ENCODE measurements at places on chromosomes 3 and 15. TPM values are rescaled to one million over a fixed set of nuclear protein-coding genes. Genes with fewer than 3 reads are reported as not detected.

AADACL2 gene
- not detected for total RNA-seq

SERPINI2 gene
- 221 TPM for total RNA-seq

PP2D1 gene
- not detected for total RNA-seq

- H3K36me3 ChIP-seq, result no peaks in the 10 kb centered on the region
- peaks cover 8% of the 10 kb centered on the region for H3K4me1 ChIP-seq
- H3K27ac ChIP-seq, result no peak overlapping the region
- no peak for DNase-seq
These were observed 10.3 kb upstream of the CD47 start for GRCh38 chr3:108100906-108101660.

GRCh38 chr3:133812872-133813271, 7.3 kb downstream of the SRPRB start:
- H3K4me1 ChIP-seq, result peaks cover 36% of the 10 kb centered on the region
- H3K4me3 ChIP-seq, result no peak overlapping the region
- H3K36me3 ChIP-seq, result no peaks in the 10 kb centered on the region
- no peaks in the 10 kb centered on the region for H3K27me3 ChIP-seq
- no peak overlapping the region for H3K27ac ChIP-seq

DNA sequence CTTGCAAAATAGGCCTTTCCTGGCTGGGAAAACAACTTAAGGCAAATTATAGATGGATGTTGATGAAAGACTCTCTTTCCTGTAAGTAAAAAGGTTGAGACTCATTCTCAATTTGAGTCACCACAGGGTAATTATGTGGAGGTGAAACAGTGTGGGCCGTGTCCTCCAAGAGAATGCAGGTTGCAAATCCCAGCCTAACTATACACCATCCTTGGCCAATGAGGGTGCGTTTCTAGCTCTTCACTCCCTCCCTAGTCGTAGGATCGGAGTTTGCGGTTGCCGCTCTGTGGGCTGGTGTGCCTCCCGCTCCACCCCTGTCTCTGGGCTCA, 259.9 kb downstream of the PLCL2 start:
- no peaks in the 10 kb centered on the region for H3K4me1 ChIP-seq
- H3K4me3 ChIP-seq, result no peak overlapping the region
- no peak overlapping the region for H3K27ac ChIP-seq
- no peak for DNase-seq
- H3K36me3 ChIP-seq, result no peaks in the 10 kb centered on the region

GRCh38 chr3:53252096-53252946, 3.5 kb downstream of the TKT start:
- DNase-seq, result no peak
- H3K4me3 ChIP-seq, result no peak overlapping the region
- H3K27me3 ChIP-seq, result no peaks in the 10 kb centered on the region
- peaks cover 62% of the 10 kb centered on the region for H3K4me1 ChIP-seq
- no peaks in the 10 kb centered on the region for H3K36me3 ChIP-seq
- H3K27ac ChIP-seq, result peak overlapping the region; percentile 94

DNA sequence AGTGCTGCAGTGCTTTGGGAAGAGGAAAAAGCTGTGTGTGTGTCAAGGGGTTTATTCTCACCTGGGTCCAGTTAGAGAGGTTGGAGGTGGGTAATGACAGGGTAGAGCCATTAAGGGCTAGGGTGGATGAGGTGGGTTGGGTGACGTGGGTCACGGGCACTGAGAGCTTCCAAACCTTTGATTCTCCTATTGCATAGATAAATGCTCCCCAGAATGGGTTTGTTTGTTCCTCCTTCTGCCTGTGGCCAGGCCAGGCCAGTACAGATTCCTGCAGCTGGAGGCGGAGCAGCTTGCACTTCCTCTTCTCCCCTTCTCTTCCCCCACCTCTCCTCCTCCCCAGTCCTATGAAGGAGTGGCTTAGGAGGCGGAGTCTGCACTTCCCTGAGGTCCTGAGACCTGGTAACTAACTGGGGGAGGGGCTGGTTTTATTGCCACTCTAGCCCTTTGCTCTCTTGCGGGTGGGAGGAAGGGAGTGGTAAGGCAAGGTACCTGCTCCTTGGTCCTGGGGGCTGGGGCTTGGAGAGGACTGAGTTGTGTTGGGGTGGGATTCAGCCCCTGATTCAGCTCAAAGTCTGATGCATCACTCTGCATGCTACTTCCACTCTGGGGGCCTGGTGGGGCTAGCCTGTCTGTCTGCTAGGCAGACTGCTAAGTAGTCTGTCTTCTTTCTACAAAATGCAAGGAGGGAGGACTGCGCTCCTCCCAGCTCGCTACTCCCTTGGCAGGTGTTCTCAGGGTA, 3.5 kb downstream of the SPINT1 start:
- H3K27ac ChIP-seq, result peak overlapping the region; percentile 71
- no peak overlapping the region for H3K4me3 ChIP-seq
- no peaks in the 10 kb centered on the region for H3K27me3 ChIP-seq
- no peaks in the 10 kb centered on the region for H3K36me3 ChIP-seq

DNA sequence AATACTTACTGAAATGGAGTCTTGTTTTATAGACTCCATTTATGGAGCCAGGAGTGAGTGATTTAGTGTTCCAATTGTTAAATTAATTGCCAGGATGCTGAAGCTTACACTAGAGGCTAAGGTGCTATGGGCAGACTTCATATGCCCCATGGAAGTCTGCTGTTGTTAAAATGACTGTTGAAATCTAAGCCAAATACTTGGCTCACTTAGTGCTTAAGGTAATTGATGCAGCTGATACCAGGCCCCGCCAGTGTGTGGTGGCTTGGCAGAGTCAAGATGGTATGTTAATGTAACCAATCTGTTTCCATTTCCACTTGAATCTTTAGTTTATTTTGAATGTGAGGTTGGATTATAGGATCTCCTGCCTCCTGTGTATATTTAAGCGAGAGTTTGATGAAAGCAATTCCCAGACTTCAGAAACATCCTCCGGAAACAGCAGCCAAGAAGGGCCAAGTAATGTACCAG, 187.1 kb downstream of the ITPR1 start:
- no peak overlapping the region for H3K4me3 ChIP-seq
- H3K36me3 ChIP-seq, result no peaks in the 10 kb centered on the region
- H3K4me1 ChIP-seq, result no peaks in the 10 kb centered on the region
- H3K27ac ChIP-seq, result no peak overlapping the region

DNA sequence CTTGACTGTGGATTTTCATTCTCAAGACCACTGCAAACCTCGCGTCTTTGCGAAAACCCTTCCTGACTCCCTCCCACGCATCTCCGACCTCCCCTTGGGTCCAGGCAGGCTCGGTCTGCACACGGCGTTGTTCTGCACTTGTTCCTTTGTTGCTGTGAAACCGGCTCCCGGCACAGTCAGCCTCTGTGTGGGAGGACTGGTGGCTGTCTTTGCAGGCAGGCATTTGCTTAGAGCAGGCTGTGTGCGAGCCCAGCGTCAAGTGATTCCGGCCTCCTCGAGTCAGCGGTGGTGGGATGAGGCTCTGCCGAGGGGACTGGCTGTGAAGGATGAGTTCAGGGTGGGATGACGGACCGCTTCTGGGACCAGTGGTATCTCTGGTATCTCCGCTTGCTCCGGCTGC, 102.6 kb upstream of the ROPN1 start:
- H3K4me1 ChIP-seq, result no peaks in the 10 kb centered on the region
- no peaks in the 10 kb centered on the region for H3K27me3 ChIP-seq
- no peak for DNase-seq

Measured in body of pancreas (tissue), 4 donors.